Progenitor cell of endocrine pancreas (in vitro differentiated cells): ENCODE measurements at places on chromosomes 11 and 22. TPM values are rescaled to one million over a fixed set of nuclear protein-coding genes. Genes with fewer than 3 reads are reported as not detected.

The MIOX gene
- 0.69 and 0.98 TPM in 2 replicates for total RNA-seq

The CLCF1 gene
- 5.4 and 6.9 TPM in 2 replicates for total RNA-seq

The DGAT2 gene
- 1.2 and 1.4 TPM in 2 replicates for total RNA-seq

The GRAMD1B gene
- 4.5 and 5.1 TPM in 2 replicates for total RNA-seq

The TUB gene
- total RNA-seq: 14.9 and 16.3 TPM in 2 replicates

The HMOX1 gene
- total RNA-seq: 4.3 and 6.4 TPM in 2 replicates

The DUSP18 gene
- 11.2 and 11.6 TPM in 2 replicates for total RNA-seq

The KBTBD3 gene
- total RNA-seq: 5.0 and 6.3 TPM in 2 replicates

The MMP12 gene
- not detected in 2 replicates for total RNA-seq

The PGA3 gene
- not detected in 2 replicates for total RNA-seq

The OR5P2 gene
- 0.47 TPM in 1 of 2 replicates, not detected in the other for total RNA-seq

- peaks cover 13% of the 10 kb centered on the region for H3K4me1 ChIP-seq
- peak within 1 kb of the TSS; percentile 78 for H3K4me3 ChIP-seq
- H3K27me3 ChIP-seq: peaks cover 8% of the 10 kb centered on the region
- peaks cover 2% of the 10 kb centered on the region for H3K36me3 ChIP-seq
- DNase-seq: peak; percentile 90
Observed at GRCh38 chr22:43923631-43924464, at the start of gene PNPLA3. PNPLA3 (plus strand) TSS chr22:43923805; CDS start chr22:43923912, 107 bp downstream.

- H3K4me3 ChIP-seq: no peak overlapping the region
- DNase-seq: no peak
- no peaks in the 10 kb centered on the region for H3K4me1 ChIP-seq
- H3K36me3 ChIP-seq: no peaks in the 10 kb centered on the region
- H3K27me3 ChIP-seq: no peaks in the 10 kb centered on the region
Observed at GRCh38 chr11:72343006-72343756, 91.2 kb downstream of the CLPB start.

DNA sequence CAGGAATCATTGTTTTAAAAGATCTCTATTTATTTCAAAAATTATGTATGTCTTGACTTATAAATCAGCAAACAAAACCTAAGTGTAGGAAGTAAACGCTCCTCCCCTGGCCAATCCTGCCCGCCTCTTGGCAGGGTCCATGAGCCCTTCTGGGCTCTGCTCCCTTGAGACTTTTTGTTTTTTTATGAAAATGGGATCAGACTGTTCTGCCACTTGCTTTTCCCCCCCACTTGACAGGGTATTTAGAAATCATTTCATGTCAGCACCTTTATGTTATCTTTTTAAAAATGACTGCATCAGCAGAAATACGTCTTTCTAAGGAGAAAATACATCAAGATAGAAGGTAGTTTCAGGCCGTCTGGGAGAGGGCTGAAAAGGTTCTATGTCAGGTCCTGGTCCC lies 35.6 kb downstream of the FBLN1 start:
- no peak for DNase-seq
- no peaks in the 10 kb centered on the region for H3K27me3 ChIP-seq
- no peak overlapping the region for H3K4me3 ChIP-seq

GRCh38 chr11:72313912-72314598 lies 70.1 kb upstream of the PHOX2A start:
- no peaks in the 10 kb centered on the region for H3K27me3 ChIP-seq
- H3K36me3 ChIP-seq: no peaks in the 10 kb centered on the region
- DNase-seq: no peak
- H3K27ac ChIP-seq: no peak overlapping the region
